CD4-positive, alpha-beta T cell treated with Interleukin-4 for 4 hours (primary cell): ENCODE measurements at places on chromosomes 3 and 15.

- no peak for DNase-seq
These were observed 51.9 kb downstream of the RASA2 start for GRCh38 chr3:141538568-141539240.

GRCh38 chr3:60743631-60744164, 507.6 kb downstream of the FHIT start:
- no peak for DNase-seq

- DNase-seq, result no peak
These were observed 22.4 kb downstream of the NANOGP8 start for GRCh38 chr15:35062738-35063099.

DNA sequence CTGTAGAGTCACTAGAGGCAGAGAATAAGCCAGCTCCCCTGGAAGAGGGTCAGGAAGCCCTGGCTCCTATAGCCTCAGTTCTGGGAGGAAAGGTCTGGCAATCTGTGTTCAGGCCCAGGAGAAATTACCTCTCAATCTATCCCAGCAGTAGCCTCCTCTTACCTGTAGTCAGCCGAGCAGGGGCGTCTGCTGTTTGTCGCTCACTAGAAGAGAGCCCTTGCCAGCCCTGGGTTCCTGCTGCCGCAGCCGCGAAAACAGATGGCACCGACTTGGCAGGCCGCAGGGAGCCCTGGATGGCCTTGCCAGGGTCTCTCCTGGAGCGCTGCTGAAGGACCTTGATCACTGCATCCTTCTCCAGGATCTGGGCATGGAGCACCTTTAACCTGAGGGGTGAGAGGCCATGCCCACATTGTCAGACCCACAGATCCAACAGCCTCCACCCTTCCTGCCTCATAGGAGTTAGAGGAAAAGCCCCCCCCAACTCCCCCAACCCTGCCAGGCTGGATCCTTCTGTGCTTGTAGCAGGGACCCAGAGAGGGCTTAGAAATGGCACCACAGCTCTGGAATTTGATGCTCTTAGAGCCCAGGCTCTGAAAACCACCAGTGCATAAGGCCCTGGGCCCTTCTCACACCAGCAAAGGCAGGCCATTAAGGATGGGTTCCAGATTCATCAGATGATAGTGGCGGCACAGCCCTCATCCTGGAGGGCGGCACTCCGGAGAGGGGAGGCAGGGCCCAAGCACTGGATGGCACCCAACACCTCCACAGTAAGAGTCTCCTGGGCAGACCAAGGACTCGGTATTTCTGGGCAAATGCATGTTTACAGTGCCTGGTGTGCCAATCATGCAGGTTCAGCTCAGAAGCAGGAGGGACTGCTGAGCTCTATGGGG, 14.9 kb downstream of the AMOTL2 start:
- DNase-seq, result no peak

GRCh38 chr3:53030619-53031449, 15.0 kb downstream of the SFMBT1 start:
- peak; percentile 70 for DNase-seq

DNA sequence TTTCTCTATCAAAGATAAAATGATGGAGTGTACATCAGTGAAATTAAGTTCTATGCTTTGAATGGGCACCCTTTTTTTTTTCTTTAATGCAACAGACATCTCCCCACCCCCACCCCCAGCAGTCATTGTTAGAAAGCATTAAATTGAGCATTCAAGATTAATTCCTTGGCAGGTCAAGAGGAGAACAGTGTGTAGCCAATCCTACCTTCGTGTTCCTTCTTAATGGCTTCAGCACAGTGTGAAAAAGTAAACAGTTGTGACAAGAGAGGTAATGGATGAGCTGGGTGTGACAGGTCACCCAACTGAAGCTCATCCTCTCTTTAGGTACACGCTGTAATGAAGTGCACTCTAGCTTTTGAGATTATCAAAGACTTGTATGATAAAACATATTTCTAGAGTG, 198.5 kb upstream of the RARB start:
- no peak for DNase-seq

DNA sequence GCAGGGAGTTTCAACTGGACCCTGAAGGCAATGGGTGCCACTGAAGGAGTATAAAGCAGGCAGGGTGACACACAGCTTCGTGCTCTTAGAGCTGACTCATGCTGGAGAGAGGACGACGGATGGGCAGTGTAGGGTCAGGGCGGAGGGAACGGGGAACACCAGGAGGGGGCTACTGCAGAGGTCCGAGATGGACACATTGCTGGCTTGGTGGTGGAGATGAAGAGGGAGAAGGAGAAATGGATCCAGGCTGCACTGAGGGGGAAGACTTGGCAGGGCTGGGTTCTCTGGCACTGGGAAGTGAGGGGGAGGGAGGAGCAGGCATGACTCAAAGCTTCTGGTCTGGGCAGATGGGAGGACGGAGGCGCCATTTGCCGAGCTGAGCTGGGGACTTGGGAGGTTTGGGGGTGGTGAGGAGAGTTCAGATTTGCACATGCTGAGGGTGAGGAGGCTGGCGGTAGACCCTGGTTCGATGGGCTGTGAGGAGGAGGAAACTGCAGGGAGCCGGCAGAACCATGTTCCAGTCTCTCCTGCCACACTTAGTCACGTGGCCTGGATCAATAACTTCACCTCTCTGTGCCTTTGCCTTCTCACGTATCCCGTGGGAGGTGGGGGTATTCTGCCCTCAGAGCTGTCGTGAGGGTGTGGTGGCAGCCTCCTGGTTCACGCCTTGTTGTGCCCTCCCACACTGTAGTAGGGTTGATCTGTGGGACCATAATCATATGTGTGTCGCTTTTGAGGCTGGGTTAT, 4.6 kb upstream of the KCTD6 start:
- DNase-seq, result no peak

GRCh38 chr3:174016186-174016585, 618.6 kb downstream of the NLGN1 start:
- no peak for DNase-seq

- no peak for DNase-seq
These were observed 135.6 kb downstream of the KCNMB2 start for GRCh38 chr3:178671791-178672190.

- DNase-seq, result no peak
These were observed 3.3 kb upstream of the ALAS1 start for GRCh38 chr3:52194485-52195290.

- DNase-seq, result no peak
These were observed 56.0 kb downstream of the KLF13 start for GRCh38 chr15:31382713-31383045.

DNA sequence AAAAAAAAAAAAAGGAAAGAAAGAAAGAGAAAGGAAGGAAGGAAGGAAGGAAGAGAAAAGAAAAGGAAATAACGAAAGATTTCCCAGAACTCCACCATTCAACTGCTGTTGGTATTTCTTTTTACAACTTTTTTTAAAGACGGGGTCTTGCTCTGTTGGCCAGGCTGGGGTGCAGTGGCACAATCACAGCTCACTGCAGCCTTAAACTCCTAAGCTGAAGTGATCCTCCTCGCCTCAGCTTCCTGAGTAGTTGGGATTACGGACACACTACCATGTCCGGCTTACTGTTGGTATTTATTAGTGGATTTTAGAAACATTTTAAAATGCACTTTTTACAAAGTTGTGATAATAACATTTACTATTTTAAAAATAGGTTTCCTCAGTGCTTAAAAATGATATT, 15.0 kb upstream of the USP3 start:
- no peak for DNase-seq

DNA sequence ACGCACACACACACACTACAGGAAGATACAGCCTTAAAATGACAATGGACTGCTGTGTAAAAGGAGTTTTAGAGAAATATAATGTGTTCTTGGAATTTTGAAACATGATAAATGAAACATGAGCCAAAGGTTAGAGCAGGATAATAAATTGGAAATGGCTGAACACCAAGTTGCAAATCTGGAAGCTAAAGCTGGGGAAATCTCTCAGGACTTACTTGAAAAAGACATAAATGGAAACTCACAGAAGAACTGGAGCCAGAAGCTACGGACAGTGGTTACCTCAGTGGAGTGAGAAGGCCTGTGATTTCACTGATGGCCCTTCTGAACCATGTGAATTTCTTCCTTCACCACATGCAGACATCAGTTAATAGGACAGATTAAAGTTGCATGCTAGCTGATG, 37.3 kb upstream of the ATP10A start:
- DNase-seq, result no peak

- DNase-seq, result no peak
These were observed 151.3 kb downstream of the XXYLT1 start for GRCh38 chr3:195119461-195120266.
